ENCODE measurements at places on chromosomes 2 and 18. TPM values are rescaled to one million over a fixed set of nuclear protein-coding genes. Genes with fewer than 3 reads are reported as not detected.

DNA sequence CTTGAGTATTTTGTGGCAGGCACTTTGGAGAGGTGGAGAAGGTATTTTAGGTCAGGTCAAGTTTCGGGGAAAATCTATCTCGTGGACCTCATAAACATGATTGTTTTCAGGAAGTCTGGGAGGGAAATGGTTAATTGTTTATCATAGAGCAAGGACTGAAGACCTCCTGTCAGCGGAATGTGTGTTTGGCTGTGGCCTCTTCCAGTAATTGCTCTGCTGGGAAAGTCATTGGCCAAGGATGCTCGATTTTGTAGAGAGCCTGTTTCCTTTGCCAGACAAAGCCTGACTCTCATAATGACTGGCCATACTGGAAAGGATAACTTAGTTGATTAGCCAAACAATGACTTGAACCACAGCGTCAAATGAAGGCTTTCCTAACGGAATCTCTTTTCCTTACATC, 30.0 kb downstream of the IL1R2 start:
- no peak overlapping the region for H3K4me3 ChIP-seq
- peaks cover 30% of the 10 kb centered on the region for H3K27me3 ChIP-seq

- H3K4me3 ChIP-seq: no peak overlapping the region
- no peaks in the 10 kb centered on the region for H3K4me1 ChIP-seq
- no peak for DNase-seq
- no peak overlapping the region for H3K27ac ChIP-seq
- peaks cover 18% of the 10 kb centered on the region for H3K27me3 ChIP-seq
- no peaks in the 10 kb centered on the region for H3K36me3 ChIP-seq
Observed at GRCh38 chr2:203591642-203592041, 56.5 kb upstream of the RAPH1 start.

- H3K36me3 ChIP-seq: no peaks in the 10 kb centered on the region
- H3K4me1 ChIP-seq: no peaks in the 10 kb centered on the region
- DNase-seq: no peak
- no peak overlapping the region for H3K27ac ChIP-seq
Observed at GRCh38 chr2:151520976-151521375, 111.3 kb downstream of the RIF1 start.

GRCh38 chr2:147524912-147525311, 319.9 kb upstream of the ACVR2A start:
- peaks cover 3% of the 10 kb centered on the region for H3K27me3 ChIP-seq
- no peak overlapping the region for H3K27ac ChIP-seq
- no peak overlapping the region for H3K4me3 ChIP-seq
- H3K36me3 ChIP-seq: no peaks in the 10 kb centered on the region
- no peaks in the 10 kb centered on the region for H3K4me1 ChIP-seq
- DNase-seq: no peak

COL5A2 gene
- 0.14 TPM for total RNA-seq

DNA sequence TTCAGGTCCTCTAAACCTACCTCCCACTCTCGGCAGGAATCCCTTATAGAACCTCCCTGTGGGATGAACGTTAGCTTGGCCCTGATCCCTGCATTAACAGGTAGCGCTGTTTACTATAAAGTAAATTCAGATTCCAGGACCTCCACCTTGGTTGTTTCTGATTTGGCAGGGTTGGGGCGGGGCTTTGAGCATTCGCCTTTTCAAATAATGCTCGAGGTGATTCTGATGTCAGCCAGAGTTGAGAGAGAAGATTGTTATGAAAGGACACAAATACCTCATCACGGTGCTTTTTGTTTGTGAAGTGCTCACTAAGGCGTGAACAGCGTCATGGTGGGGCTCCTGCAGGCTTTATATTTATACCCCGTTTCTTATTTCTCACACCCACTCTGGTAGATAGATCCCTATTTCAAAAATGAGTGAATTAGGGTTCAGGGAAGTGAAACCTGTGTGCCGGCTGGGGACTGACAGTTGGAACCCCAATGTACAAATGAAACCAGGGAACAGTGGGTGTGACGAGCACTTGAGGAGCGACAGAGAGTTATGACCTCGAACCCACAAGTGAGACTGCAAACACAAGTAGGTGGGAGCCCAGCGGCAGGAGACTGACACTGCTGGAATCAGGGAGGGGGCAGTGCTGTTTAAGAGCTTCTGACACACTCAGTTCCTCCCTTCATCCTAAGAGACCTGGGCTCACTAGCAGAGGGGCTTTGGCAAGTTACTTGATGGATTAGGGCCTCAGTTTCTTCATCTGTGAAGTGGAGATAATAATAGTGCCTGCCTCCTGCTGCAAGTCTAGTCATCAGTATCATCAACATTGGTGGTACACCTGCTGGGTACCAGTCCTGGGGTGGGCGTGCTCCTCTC, 14.2 kb upstream of the CXCR4 start:
- DNase-seq: no peak
- H3K4me3 ChIP-seq: peak overlapping the region; percentile 59
- no peaks in the 10 kb centered on the region for H3K27me3 ChIP-seq
- peaks cover 71% of the 10 kb centered on the region for H3K4me1 ChIP-seq
- no peaks in the 10 kb centered on the region for H3K36me3 ChIP-seq

GRCh38 chr2:154912215-154912614, 213.7 kb downstream of the KCNJ3 start:
- no peaks in the 10 kb centered on the region for H3K36me3 ChIP-seq
- DNase-seq: no peak
- H3K4me3 ChIP-seq: no peak overlapping the region
- no peaks in the 10 kb centered on the region for H3K4me1 ChIP-seq
- no peaks in the 10 kb centered on the region for H3K27me3 ChIP-seq
- no peak overlapping the region for H3K27ac ChIP-seq

DNA sequence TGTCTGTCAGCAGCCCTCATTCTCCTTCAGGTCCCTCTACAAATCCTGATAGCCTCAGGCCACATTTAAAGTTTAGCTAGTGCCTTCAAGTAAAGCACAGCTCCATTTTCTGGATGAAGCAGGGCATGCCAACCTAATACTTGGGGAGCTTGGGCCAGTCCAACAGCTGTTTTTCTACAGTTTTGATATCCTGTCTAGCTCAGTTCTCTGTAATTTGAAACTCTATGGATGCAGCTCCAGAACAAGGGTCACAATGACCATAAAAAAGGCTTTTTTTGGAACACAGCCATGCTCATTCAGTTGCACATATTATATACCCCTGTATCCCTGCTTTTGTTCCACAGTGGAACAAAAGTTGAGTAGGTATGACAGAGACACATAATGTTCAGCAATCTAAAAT, 373.5 kb downstream of the SUCLG1 start:
- no peaks in the 10 kb centered on the region for H3K4me1 ChIP-seq
- H3K27me3 ChIP-seq: peaks cover 2% of the 10 kb centered on the region
- H3K27ac ChIP-seq: no peak overlapping the region
- no peak for DNase-seq

Measured in natural killer cell treated with Interleukin-12 subunit alpha and Interleukin-12 subunit beta and Interleukin-15 and Interleukin-18, amount 100 ng/mL, for 72 hours (primary cell).